B cell (primary cell): ENCODE measurements at places on chromosomes 7 and 10.

DNA sequence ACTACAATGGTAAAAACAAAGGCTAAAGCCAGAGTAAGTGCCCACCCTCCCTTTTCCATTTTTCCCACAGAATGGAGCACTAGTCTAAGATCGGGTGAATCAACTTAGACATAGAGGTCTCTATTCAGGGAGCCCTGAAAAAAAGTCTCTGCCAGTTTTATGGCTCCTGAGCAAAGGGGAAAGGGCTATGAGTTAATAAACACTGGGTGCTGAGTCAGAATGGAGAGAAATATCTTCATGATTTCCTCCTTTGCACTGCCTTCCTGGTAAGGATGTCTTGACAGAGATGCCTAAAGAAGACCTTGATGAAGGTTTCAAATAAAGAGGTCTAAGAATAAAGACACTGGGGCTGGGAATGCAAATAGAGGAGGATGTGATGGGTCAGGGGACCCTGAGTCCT lies 607.4 kb upstream of the MBL2 start:
- DNase-seq: no peak

- no peak for DNase-seq
These were observed 111.9 kb upstream of the ZWINT start for GRCh38 chr10:56472978-56473377.

DNA sequence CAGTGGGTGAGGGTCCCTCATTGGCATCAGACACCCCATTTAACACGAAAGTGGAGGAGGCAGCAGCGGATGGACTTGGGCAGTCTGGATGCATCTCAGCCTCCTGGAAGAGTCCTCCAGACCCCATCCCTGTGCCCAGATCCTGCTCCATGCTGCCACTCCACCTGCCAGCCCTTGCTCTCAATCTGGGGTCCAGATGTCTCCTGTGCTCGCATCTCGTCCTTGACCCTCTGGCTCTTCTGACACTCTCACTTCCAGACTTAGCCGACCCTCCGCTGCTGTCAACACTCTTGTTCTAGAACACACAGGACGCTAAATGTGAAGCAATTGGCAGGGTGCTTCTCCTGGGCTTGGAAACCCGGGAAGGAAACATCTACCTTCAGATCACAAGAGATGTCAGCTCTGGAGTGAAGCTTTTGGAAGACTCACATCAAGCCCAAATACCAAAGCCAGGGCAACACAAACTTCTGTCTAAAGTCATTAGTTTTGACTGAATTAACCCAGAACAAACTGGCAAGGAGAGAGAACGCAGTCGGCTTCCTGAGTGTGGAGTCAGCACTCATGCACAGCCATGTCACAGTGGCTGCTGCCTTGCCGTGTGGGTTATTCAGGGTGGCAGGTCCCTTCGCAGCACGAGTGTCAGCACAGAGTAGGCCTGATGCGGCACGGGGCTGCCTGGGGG lies 379.1 kb downstream of the TCERG1L start:
- no peak for DNase-seq

DNA sequence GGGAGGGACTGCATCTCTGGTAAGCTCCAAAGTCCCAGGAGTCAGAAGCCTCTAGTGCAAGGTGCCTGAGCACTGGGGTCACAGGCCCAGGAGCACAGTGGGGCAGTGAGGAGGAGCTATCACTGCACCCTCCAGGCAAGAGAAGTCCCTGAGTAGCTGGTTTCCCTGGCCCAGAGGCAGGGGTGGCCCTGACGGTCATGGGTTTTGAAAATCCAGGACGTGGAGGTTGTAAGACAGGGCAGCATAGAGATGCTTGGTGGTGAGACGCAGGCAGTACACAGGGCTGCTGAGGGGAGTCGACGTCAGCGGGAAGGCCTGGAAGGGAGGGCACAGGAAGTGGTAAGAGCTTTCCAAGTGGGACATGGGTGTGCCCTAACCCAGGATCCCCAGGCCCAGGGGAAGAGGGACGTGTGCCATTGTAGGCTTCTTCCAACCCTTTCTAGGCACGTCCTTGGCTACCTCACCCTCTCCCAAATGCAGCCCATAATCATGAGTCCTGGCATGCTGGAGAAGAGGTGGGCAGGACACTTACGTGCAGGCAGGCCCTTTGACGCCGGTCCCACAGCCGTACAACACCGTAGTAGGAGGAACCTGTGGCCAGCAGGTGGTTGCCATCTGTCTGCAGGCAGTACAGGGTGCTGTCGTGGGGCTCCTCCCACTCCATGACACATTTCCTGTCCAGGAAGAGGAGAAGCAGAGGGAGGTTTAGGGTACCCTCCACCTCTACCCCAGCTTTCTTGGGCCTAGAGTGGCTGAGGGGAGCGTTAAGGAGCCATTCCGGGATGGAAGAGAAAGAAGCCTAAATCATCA lies 23.2 kb downstream of the DPCD start:
- DNase-seq: no peak

DNA sequence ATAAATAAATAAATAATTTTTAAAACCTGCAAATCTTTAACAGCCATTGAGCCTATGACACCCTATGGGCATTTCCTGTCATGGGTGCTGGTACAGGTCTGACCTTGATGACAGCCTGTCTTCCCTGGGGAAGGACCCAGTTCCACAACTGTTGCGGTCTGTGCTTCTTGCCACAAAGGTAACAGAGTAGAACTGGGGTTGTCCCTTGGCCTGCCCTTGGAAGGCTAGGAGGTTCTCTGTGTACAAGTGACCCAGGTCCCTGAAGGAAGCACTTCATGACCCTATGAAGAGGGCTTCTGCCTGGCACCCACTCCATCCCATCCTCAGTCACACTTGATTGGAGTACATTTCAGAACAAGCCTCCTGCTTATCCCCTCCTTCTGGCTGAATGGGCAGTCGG lies 66.9 kb downstream of the OGDH start:
- no peak for DNase-seq

DNA sequence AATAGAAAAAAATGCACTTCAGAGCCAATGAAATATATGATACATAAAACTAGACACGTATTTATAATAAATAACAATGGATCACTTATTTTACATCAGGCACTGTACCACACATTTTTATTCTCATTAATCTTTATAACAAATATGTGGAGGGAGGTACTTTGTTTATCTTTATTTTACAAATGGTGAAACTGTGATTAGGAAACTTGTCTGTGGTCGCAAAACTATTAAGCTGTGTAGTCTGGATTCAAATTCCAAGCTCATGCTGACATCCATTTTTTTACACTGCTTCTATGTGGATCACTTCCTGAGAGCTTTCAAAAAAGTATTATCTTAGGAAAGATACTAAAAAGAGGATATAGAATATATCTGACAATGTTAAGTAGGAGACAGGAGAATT lies 978.6 kb downstream of the SORCS1 start:
- DNase-seq: no peak

GRCh38 chr7:94933256-94933990 lies 26.0 kb downstream of the PPP1R9A start:
- no peak for DNase-seq

DNA sequence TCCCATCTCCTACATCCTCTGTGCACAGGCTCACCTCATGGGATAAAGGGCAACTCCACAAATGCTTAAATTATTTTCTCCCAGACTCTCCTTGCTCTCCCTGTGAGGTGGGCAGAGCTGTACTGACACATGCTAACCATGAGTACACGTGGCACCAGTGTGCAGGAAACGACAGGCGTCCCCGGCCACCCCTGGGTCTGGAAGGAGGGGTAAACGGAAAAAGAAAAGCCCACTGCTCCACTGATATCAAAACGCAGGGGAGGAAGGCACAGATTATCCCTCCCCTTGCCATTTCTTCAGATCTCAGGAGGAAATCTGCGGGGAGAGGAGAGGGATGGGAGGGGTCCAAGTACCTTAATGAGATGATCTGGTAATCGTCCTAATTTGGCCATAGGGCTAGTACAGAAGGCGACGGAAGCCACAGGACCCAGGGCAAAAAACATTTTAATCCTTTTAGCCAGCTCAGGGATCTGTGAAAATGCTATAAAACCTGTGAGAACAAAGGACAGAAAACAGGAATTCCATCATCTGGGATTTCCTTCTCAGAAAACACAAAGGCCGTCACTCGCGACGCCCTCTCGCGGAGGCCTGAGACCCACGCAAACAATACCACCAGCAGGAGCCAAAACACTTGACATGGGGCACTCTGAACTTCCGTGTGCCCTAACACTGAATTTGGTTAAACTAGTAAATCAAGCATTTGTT lies 17.8 kb upstream of the CH25H start:
- DNase-seq: peak; percentile 38

DNA sequence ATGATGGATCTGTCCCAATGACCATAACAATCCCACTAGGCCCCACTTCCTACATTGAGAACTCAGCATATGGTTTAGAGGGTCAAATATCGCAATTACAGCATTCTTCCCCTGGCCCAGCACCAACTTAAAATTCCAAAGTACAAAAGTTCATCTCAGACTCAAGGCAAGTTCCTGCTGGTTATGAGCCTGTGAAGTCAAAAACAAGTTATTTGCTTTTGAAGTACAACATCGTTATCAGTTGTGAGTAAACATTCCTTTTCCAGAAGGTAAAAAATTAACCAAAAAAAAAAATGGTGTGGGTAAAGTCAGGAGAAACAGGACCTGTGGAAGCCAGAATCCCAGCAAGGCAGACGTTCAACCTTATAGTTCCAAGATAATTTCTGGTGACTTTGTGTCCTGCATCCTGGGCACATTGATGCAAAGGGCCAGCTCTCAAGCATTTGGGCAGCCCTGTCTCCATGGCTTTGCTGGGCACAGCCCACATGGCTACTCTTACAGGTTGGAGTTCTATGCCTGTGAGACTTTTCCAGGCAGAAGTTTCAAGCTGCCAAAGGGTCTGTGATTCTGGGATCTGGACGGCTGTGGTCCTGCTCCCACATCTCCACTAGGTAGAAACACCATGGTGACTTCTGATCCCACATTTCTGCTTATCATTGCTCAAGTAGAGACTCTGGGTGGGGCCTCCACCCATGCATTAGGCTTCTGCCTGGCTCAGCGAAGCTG lies 37.5 kb downstream of the AKR1C8 start:
- DNase-seq: no peak

DNA sequence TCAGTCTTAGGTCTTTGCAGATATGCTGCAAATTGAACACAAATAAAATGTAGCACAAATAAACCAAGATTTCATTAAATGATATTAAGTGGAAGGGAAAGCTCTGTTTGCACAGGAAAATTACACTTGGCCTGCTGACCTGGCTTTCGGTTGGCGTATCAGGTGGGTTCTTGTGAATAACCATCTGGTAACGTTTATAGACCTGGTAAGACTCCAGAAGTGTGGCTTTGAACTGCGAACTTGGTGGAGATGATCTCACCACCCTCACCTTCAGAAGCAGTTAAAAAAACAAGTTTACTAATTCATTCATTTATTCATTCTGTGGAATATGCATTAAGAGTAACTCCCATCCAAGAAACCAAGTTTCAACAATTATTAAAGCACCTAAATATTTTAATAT lies 28.1 kb downstream of the ATE1 start:
- DNase-seq: no peak

- no peak for DNase-seq
These were observed 35.7 kb downstream of the PPP1R9A start for GRCh38 chr7:94943134-94943533.

DNA sequence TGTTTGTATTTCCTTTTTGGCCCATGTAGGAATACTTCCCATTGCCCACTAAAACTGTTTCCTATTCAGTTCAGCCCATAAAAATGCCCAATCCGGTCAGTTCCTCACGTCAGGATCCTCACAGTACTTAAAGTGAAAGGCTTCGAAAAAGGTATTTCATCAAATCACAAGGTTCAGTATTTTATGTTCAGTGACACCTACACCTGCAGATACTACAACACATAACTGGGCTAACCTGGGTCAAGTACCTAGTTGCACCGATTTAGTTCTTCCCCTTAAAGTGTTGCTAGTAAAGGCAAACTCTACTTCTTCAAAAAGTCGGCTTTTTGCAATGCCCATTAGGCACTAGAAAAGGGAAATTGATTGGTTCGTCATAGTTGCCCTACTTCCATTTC lies 1.1 kb downstream of the SNX13 start:
- no peak for DNase-seq

DNA sequence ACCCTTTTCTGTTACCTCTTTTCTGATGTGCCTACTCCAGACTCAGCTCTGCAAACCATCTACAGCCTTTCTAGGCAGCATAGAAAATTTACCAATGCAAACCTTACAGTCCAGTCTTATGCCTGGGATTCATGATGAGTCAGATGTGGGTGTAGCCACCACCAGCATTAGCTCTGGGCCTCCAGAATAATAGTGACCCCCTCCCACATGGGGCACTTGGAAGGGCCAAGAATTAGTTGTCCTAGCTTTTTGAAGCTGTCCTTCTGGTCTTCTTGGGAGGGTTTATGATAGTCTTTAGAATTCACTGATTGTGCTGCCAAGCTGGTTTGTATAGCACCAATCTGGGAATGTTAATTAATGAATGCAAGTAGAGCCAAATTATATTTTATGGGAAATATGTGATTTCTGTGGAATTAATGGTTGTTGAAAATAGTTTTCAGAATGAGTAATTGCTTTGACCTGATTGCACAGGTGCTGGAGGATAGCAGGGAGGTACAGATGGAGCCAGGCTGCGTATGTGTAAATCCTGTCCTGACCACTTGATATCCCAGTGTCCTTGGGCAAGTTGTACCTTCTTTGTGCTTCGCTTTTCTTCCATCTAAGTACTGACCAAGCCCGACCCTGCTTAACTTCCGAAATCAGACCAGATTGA lies 94.8 kb downstream of the CPED1 start:
- no peak for DNase-seq

DNA sequence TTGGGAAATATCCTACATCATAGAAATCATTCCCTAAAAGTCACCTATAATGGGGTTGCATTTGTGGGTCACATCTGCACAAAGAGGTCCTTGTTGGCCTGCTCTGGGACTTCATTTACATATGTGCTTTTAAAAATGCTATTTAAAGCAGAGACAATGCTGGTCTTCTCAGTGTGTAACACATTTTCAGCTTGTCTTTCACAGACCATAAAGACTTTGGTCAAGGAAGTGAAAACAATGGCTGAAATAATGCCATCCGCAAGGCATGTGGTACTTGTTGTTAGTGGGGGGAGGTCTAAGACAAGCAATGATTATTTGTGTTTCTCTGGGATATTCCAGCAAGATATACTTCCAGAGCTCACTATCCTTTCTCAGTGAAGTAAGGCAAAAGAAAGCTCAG lies 84.6 kb upstream of the PDLIM1 start:
- DNase-seq: no peak

GRCh38 chr7:111018960-111019736 lies 71.8 kb upstream of the LRRN3 start:
- DNase-seq: no peak

DNA sequence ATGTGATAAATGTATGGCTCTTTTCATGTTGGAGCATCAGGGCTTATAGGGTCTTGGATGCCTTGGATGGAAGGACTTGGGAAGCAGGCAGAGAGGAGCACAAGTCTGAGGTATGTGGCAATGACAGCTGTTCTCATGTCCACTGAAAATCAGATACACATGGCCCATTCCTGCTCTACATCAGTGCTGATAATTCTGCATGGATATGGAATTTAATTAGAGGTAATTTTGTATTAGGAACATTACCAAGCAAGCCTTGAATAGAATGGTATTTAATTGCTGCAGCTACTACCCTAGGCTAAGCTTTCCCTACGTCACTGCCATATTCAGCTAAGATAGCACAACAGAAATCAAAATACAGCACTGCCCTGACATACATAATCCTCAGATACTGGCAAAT lies 299.6 kb downstream of the LHFPL3 start:
- no peak for DNase-seq
